ENCODE measurements at places on chromosomes 16 and 17. TPM values are rescaled to one million over a fixed set of nuclear protein-coding genes. Genes with fewer than 3 reads are reported as not detected.

Gene GFAP
- not detected for total RNA-seq

Gene SULT1A1
- total RNA-seq = 7.8 TPM

Gene NT5M
- 2.6 TPM for total RNA-seq

Gene ZNF19
- total RNA-seq = 4.2 TPM

Gene TMEM208
- total RNA-seq = 24.3 TPM

Gene ACSM3
- total RNA-seq = 66.6 TPM

Gene NMRAL1
- 56.6 TPM for total RNA-seq

Gene CRHR1
- total RNA-seq = not detected

Gene RBFOX1
- total RNA-seq = not detected

Gene SCN4A
- not detected for total RNA-seq

Gene DVL2
- total RNA-seq = 54.3 TPM

Gene SLFN13
- 2.3 TPM for total RNA-seq

Gene PABPN1L
- total RNA-seq = not detected

Gene NT5C
- total RNA-seq = 31.2 TPM

Gene CRISPLD2
- total RNA-seq = 0.38 TPM

Gene MRC2
- 39.8 TPM for total RNA-seq

Gene CCL3
- not detected for total RNA-seq
